RWPE2 (cell line): ENCODE measurements at places on chromosomes 2 and 18.
A peak's percentile ranks its signal among the peaks of the same experiment; 100 is the strongest.

GRCh38 chr2:226578879-226579278 is 220.7 kb downstream of the IRS1 start:
- DNase-seq: no peak

- DNase-seq: no peak
Observed at GRCh38 chr2:58350484-58350883, 109.4 kb upstream of the FANCL start.

GRCh38 chr2:31287654-31288053 is 53.7 kb downstream of the EHD3 start:
- no peak for DNase-seq

DNA sequence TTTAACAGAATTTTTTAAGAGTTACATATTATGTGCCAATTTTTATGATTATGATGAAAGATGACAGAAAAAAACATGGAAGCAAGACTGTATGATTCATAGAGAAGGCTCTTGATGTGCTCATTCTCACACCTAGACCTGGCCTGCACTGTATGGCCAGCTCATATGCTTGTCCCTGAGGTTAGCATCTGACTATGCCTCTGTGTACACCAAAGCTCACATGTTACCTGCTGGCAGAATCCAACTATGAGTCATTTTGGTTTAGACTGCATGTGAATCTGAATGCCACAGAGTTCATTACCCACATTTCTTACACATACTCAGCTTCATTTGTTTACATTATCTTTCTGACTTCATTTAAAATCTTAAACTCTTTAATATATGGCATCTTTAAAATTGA is 139.0 kb downstream of the DSC3 start:
- peak; percentile 66 for DNase-seq

GRCh38 chr18:22838639-22839277 is 94.4 kb upstream of the RBBP8 start:
- no peak for DNase-seq

DNA sequence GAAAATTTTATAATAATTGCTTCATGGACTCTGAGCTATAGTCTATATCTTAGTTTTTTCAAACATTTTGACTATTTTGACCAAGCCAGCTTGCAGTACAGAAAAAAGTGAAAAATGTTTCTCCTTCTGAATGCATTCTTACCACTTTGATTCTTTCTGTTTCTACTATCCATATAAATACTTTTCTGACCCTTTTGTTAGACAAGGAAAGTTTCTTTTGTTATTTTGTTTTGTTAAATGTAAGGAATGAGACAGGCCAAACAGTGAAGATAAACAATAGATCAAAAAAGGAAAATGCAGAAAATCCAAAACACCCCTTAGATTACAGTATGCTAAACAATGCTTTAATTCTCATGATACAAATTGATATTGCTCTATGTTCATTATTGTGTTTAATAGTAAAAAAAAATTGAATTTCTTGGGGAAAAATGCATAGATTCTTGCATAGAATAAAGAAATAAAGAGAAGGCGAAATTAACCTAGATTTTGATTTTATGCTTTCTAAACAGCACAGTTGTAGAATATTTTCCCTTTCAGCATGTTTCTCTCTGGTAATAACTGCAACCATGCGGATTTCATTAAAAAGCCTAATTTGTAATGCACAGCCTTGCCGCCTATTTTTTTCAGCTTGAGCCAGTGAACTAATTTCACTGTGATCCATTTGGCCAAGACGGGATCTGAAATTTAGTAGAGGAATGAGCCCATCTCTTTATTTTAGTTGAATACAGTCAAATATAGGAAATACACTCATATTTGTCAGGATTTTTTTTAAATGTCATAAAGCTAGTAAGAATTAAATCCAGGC is 976 bp downstream of the TNFAIP6 start:
- DNase-seq: no peak

DNA sequence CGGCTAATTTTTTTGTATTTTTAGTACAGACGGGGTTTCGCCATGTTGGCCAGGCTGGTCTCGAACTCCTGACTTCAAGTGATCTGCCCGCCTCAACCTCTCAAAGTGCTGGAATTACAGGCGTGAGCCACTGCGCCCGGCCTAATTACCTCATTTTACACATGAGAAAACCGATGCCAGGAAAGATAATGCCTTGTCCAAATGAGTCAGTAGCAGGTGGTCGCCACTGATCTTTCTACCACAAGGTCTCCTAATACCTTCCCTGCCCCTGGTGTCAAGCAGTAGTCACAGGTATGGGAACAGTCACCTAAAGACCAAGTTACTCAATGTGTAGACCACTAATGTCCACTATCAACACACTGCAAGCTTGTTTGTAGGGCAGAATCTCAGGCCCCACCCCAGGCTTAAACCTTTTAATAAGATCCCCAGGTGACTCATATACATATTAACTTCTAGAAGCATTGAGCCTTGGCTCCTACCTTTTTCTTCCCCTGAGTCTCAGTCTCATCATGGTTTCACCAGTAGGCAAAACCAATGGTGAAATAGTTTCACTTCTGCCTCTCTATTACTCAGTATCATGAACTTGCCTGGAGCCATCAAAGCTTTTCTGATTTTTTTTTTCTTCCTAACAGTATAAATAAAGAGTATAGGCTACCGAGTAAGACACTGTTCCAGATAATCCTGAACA is 6.9 kb upstream of the EPB41L5 start:
- DNase-seq: no peak

GRCh38 chr18:64103986-64104385 is 44.9 kb downstream of the LINC00305 start:
- no peak for DNase-seq

- DNase-seq: peak; percentile 86
Observed at GRCh38 chr2:40434731-40435271, 17.1 kb downstream of the SLC8A1 start.

- DNase-seq: no peak
Observed at GRCh38 chr2:190646780-190647522, 1.9 kb upstream of the NAB1 start.

DNA sequence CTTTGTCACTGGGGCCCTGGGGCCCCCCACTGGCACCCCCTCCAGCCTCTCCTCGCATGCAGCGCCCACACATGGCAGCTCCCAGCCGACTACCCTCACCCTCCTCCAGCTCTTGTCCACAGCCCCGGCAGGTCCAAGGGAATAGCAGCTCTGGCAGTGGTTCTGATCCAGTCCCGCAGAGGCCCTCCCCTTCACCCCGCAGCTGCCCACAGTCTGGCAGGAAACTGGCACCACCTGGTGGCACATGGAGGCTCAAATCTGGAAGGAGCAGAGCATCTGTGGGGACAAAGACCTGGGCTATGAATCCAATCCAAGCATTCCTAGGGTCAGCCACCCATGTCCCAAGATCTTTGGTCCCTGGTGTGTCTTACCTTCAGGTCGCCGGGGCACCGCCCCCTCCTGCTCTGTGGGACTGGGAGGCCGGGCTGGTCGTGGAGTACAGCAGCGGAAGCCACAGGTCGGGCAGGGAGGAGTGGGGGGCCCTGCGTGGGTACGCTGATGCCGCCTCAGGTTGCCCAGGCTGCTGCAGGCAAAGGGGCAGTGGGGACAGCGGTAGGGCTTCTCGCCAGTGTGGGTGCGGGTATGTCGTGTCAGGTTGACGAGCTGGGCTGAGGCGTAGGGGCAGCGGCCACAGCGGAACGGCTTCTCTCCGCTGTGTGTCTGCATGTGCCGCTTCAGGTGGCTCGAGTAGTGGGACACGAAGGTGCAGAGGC is 2.3 kb downstream of the ZNF513 start:
- peak; percentile 57 for DNase-seq

DNA sequence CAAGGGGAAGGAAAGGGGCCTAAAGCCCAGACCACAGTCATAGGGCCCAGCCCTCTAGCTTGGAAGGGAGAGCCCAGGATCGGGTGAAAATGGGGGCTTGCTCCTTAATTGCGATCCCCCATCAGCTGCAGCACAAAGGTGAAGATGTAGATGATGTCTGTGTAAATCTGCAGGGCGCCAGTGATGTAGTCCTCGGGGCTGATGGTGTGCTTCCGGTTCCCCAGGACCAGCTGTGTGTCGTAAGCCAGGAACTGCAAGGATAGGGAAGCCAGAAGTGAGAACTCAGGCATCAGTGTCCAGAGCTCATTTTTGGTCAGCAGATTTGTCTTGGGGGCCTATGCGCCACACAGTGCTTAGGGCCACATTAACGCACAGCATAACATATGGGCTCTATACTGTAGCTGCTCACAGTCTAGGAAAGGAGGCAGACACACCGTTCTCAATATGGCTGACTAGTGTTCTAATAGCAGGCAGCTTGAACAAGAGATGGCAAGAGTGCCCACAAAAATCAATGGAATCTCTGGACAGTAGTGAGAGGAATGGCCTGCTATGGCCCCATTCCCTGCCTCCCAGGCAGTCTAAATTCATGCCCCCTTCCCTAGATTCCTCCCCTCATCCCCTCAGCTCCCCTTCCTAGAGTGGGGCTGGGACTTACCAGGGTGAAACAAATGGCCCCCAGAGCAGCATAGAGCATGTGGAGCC is 5.2 kb downstream of the PNKD start:
- no peak for DNase-seq

DNA sequence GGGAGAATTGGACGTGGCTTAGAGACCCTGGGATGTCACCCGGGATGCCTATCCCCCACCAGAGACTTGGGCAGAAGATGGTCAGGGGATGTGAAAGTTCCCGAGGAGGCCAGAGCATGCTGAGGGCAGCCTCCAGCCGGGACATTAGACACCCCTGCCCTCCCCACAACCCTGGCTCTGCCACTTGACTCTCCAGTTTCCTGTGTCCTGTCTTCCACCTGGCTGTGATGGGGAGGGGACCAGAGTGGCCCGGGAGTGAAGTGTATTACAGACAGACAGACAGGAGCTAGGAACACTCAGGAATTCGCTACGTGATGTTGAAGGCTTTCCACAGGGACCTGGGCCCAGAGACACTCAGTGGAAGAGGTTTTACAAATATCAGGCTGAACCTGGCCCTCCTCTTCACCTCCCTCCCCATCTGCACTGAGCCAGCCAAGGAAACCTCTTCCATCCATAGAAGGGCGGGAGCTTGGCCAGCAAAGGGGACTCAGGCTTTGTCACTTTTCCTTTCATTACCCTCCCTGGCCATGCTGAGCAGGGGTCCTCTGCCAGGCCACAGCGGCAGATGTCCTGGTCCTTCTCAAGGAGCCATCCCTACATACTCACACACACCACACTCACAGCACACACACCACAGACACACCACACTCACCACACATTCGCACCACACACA is 60.7 kb downstream of the SDC1 start:
- no peak for DNase-seq

DNA sequence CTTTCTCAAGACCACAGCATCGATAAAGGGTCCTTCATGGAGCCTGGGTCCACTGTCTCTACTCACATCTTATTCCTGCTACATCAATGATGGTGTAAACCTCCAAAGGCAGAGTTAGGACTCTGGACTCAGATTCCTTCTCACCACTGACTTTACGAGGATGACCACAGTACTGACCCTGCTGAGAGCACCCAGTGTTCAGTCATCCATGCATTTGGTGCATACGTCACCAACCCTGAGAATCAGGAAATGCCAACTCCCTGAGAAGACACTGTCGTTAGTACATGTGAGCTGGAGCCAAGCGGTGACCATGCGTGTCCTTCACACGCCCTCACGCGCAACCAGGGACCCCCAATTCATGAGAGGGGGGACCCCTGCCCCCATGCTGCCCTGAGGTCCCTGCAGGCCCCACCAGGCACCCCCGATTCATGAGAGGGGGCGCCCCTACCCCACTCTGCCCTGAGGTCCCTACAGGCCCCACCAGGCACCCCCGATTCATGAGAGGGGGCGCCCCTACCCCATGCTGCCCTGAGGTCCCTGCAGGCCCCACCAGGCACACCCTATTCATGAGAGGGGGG is 178.4 kb upstream of the TPO start:
- DNase-seq: no peak

GRCh38 chr2:218360453-218360852 is 3.8 kb downstream of the CATIP start:
- DNase-seq: no peak

DNA sequence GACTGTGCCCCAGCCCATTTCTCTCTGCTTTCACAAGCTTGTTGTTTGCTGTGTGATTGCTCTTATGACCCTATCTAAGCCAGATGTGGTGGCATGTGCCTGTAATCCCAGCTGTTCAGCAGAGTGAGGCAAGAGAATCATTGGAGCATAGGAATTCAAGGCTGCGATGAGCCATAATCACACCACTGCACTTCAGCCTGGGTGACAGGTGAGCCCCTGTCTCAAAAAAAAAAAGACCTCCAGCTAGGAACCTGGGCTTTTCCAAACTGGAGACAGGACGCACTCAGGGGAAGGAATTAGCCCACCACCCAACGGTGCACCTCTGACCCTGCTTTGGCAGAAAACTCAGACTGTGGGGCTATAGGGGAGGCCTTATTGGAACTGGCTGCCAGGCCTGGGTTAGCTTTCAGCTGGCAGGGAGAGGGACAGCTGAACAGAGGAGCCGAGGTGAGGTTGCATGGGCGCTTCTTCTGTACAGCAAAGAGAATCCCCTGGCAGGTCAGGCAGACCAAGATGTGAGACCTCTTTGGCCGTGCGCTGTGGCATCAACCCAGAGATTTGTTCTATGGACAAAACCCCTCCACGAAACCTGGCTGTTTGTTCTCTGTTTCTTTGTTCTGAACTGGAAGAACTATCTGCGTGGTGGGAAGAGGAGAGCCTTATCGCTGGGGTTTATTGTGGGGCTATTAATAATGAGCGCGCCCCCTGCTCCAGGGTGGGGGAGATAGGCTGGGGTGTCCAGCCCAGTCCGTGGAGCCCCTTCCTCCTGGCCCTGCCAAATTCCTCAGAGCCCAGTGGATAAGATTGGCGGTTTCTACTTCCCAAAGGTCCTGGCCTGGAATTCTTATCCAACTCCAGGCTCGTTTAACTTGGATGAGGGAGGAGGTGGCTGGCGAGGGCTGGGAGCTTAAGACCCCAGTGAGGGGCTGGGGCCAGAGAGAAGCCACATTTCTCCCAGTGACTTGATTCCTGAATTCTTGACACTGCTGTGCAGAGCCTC is 38.8 kb upstream of the SMAD7 start:
- no peak for DNase-seq

- no peak for DNase-seq
Observed at GRCh38 chr2:86056590-86057331, 48.9 kb downstream of the POLR1A start.

DNA sequence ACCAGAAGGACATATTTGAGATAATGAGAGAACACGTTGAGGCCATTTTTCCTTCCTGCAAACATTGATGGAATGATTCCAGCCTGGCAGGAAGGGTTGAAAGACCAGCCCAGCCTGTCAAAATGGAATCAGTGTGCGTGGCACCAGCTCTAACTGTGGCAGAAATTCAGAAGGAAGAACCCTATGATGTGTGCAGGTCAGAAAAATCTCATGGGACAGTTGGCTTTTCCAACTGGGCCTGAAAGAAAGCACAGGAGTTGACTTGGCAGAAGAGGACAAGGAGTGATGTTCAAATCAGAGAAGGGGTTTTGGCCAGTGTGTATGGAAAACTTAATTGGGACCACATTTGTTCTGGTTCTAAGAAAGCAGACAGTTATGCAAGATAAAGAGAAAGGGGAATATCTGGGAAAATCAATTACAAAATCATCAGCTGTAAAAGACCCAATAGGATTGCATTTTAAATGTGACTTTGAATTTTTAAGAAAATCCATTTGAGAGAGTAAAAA is 192.8 kb upstream of the PID1 start:
- no peak for DNase-seq
